ENCODE measurements at places on chromosomes 4 and X.

- no peak for DNase-seq
These were observed 8.1 kb upstream of the DTHD1 start for GRCh38 chr4:36273276-36273675.

DNA sequence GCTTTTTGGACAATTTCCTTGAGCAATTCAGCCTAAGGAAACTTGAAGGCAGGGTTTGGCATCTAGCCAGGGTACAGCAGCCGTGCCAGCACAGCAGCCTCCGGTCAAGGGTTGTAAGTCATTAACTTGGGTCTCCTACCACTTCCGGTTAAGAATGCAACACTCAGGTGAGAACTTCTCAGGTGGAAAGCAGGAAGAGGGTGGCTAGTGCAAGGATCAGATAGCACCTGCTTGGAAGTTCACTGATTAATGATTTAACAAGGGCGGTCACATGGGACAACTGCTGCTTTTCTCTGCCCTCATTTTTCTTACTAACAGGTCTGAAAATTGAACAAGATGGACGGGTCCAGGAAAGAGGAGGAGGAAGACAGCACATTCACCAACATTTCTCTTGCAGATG, 30.1 kb upstream of the SCOC start:
- DNase-seq: peak; percentile 39

DNA sequence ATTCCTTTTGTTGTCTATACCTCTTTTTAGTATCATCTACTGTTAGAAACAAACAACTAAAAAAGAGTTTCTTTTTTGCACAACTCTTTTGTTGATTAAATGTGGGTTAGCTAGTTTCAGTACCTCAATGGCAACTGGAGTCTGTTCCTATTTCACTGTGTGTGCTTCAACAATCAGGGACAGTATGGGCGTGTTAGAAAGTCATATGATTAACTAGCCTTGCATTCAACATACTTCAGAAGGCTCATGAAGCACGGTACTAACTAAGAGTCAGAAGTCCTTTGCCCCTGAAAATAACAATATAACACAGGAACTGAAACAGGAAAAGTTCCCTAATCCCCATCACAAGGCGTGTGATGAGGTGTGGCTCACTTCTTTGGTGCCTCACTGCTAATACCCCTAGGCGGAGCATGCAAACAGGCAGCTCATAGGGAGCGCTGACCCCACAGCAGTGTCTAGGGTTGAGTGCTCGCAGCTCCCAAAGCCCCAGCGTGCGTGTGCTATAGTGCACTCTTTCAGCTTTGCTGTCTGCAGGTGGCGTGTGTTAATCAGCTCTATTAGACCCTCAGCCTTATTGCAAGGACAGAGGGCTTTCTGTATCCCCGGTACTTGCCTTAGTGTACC, 203.1 kb upstream of the NDST3 start:
- DNase-seq: no peak

DNA sequence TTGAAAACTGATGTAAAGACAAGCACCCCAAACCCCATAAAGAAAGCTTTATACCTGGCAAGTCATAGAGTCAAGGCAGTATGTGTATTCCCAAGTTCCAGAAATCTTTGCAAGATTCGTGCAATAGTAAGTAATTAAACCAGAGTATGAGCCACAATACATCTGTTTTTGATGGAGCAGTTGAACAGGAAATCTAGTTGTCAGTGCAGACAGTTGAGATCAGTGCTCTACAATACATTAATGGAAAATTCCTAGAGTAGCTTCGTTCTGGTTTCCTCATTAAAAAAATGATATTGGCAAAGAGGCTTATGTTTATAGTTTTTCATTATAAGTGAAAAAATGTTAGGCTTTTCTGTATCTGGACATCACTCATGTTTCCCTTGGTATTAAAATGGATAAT, 575.3 kb downstream of the TRIML1 start:
- no peak for DNase-seq

DNA sequence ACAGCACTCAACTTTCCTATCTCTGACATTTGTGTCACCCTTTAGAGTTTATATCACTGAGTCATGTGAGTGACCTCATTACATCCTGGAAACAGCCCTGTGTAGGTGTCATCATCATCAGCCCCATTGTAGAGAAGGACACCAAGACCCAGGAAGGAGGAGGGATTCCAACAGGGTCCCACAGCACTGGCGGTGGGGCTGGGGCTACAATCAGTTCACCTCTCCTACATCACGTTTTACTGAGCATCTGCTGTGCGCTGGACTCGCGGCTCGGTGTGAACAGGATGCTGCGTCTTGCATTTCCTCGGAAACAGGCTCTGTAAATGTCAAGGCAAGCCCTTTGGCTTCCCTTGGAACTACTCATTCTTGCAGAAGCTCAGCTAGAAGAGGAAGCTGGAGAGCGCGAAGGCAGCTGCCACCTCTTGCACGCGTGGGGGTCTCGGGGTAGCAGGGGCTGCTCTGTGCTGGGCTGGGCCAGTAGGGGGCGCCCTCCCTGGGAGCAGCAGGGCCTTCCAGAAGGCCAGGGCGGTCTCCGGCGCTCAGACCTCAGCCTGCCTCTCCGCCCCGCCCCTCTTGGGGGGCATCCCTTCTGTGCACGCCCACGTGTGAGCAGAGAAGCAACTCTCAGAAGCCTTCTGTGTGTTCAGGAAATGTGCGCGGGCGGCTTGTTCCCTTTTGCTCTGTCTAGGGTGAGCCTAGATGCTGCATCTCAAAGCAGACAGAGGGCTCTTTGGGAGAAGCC, 29.0 kb downstream of the REELD1 start:
- DNase-seq: peak; percentile 11

DNA sequence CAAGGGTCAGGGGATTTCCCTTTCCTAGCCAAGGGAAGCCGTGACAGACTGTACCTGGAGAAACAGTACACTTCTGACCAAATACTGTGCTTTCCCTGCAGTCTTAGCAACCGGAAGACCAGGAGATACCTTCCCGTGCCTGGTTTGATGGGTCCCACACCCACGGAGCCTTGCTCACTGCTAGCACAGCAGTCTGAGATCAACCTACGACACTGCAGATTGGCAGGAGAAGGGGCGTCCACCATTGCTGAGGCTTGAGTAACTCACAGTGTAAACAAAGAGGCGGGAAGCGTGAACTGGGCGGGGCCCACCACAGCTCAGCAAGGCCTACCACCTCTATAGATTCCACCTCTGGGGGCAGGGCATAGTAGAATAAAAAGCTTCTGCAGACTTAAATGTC, 48.7 kb upstream of the SRD5A3 start:
- DNase-seq: no peak

GRCh38 chrX:28876408-28876807, 289.2 kb downstream of the IL1RAPL1 start:
- DNase-seq: no peak

- DNase-seq: no peak
These were observed 59.5 kb downstream of the APBB2 start for GRCh38 chr4:41154814-41155177.

DNA sequence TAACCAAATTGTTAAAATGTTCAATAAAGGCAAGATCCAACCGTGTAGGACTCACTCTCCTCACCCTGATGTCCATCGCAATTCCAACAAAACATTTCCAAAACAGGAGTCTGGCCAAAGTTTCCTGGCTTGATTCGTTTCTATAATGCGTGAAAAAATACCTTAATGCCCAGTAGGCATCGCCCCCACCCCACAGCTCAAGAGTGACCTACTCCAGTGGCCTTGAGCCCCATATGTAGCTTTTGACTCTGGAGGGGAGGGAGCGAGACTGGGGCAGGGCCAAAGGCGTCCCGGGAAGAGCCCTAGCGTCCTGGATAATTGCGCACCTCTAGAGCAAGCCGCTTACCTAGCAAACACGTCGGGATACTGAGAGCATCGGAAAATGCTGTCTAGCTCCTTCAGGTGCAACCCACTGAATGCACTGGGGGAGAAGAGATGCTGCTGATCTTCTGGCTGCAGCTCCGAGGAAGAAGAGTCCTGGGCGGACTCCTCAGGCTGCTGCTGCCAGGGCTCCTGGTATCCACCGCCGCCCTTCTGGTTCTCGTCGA, 55.6 kb upstream of the NKAP start:
- no peak for DNase-seq

DNA sequence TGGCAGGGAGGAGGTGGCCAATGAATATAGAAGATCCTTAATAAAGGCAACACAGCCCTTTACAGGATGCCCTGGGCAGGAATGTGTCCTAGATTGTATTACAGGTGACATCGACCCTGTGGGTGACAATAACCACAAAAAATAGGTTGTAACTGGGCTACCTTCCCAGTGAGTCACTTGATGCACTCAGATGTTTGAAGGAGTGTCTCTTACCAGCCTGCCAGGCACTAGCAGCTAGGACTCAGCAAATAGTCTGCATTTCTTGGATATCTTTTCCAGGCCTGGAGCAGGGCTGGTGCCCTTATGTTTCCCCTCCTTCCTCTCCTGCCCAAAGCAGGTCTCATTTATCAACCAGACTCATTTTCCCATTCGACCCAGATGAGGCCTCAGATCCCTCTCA, 50.9 kb upstream of the TMEM164 start:
- DNase-seq: no peak

- DNase-seq: no peak
These were observed 23.5 kb upstream of the PHF8 start for GRCh38 chrX:54067766-54068165.
